Fibroblast of lung (primary cell): ENCODE measurements at places on chromosomes 12 and 14. TPM values are rescaled to one million over a fixed set of nuclear protein-coding genes. Genes with fewer than 3 reads are reported as not detected.

Gene PTMS
- total RNA-seq: 29.5 and 63.6 TPM in 2 replicates

Gene TMEM119
- total RNA-seq: 132 and 358 TPM in 2 replicates

Gene ATG14
- total RNA-seq: 18.5 and 21.6 TPM in 2 replicates

Gene CMKLR1
- under 0.01 TPM in 1 of 2 replicates, not detected in the other for total RNA-seq

Gene TSPAN19
- not detected in 2 replicates for total RNA-seq

Gene KRT85
- not detected in 2 replicates for total RNA-seq

Gene IFI27
- 7.9 and 11.6 TPM in 2 replicates for total RNA-seq

Gene SOCS4
- 16.2 and 19.2 TPM in 2 replicates for total RNA-seq

Gene B4GALNT3
- not detected in 2 replicates for total RNA-seq

Gene CACNA2D4
- total RNA-seq: 0.26 and 0.99 TPM in 2 replicates

Gene MGP
- 2.0 and 38.0 TPM in 2 replicates for total RNA-seq

Gene ZNF385A
- total RNA-seq: 2.3 and 3.3 TPM in 2 replicates
